Cortex of kidney (tissue), 1 donor: ENCODE measurements at places on chromosomes 2 and 18.

- no peak for DNase-seq
These were observed 470.8 kb downstream of the ZEB2 start for GRCh38 chr2:144049137-144049536.

DNA sequence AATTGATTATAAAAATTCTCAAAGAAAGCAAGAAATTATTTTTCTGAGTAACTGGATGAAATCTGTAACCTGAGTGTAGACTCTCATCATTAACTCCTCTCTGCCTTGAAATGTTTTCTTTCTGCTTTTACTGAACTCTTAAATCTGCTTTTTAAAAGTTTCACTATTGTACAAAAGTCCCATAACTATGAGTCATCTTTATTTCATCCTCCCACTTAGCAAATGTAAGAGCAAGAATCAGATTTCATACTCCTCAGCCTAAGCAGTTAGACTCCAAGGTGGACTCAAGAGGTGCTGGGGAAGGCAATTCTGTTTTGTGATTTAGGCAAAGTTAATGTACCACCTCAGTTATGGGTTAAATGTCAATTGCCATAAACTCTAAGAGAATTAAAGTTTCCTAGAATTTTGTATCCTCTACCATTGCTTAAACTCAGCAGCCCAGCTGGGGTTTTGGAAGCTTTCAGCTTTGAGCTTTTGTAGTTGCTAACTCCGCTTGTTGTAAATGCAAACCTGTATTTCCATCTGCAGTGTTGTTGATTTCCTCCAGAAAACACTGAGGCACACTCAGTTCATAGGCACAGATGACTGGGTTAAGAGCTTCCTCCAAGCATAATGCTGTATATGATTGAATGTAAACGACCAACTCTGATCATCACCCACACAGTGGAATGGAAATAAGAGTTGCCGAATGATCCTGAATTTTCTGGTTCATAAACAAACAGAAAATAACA is 268.8 kb downstream of the ARHGAP15 start:
- DNase-seq = no peak

DNA sequence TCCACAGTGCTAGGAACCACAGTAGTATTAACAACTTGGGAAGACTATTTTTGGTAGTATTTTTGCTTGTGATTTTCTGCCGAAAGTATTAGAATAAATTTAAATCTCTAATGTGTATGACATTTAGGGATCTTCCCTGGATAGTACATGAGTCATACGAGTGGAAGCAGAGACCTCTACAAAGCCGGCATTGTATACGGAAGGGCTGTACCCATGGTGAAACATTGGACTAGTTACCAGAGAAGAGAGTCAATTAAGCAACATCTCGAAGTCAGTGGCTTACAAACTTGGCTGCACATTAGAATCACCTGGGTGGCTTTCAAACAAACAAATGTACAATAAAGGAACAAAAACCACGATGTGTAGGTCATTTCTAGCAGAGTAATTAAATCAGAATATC is 1131.7 kb upstream of the LRRTM1 start:
- no peak for DNase-seq

DNA sequence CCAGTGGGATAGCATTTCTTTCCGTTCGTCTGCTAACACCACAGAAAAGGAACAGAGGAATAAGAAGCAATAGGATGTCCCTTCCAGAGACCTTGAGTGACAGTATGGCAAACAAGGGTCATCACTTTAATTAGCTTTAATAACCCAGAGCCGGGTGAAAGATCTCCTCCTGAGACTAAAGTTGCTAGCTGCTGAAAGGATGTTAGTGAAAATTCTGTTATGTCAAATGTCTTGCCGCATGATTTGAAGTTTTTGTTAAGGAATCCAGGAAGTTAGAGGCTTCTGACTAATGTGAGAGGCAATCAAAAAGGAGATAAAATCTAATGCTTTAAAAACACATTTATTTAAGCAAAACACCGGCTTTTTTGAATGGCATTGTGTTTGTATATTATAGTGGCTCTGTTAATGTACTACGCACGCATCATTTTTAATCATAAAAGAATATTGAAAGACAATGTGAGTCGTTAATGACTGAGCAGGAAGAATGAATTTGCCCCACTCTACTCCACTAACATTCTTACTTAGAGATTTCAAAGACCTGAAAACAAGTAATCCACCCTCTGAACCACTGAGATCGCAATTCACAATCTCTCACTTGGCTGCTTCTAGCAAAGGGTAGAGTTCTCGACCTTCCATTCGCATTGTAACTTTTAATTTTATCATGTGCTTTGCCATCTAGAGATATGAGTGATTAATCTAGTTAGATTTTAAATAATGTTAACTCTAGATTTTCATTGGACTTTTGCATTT is 536.6 kb downstream of the LRRTM4 start:
- no peak for DNase-seq

DNA sequence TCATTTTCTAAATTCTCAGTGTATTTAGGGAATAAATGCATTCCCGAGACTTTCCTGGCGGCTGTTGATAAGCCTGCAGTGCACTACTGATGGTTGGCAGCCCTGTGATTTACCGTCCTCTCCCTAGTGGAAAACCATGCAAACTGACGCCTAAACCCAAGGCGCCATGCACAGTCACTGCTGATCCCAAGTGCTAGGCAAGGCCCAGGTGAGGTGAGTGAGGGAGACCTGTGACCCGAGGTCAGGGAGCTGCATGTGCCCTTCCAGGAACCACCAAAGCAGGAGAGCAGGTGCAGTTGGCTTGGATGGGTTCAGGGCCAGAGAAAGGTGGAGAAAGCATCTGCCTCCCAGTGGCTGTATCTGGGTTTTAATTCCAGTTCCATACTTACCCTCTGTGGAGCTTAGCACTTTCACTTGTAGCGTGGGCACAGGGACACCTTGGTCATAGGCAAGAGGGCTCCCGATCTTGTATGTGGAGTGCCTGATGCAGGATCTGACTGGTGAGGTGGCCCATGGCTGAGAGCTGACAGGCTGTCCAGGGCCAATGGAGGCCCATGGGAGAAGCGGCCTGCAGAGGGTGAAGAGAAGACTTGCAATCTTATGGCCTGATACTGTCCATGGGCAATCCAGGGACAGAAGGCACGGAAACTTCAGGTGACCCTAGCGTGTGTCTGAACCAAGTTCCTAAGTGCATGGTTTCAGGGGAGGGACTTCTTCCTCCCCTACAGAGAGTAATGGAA is 131.3 kb downstream of the SH3RF3 start:
- DNase-seq = no peak

DNA sequence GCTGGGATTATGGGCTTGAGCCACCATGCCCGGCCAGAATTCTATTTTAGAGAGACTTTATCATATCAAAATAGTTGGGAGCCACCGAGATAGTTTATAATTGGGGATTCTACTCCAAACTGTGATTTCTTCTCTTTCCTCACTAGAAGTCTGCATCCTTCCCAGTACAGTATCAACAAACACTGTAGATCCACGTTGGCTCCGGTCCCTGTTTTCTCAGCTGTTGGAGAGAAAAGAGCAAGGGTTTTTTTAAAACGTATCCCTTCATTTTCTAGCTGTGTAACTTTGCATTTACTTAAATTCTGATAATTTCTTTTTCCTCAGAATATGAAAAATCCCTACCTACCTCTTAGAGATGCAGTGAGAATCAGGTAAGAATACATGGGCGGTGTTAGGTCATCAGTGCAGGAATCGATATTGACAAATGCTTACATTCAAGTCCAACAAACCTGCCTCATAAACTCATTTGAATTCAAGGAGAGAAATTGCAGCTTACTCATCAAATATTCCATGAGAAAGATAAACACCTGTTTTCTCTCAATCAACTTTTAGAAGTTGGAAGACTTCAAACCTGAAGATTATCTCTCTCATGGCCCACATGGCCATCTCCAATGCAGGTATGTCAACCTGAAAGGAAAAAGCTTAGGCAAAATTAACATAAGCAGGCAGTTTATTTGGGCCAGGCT is 17.7 kb upstream of the PDCL3 start:
- no peak for DNase-seq

DNA sequence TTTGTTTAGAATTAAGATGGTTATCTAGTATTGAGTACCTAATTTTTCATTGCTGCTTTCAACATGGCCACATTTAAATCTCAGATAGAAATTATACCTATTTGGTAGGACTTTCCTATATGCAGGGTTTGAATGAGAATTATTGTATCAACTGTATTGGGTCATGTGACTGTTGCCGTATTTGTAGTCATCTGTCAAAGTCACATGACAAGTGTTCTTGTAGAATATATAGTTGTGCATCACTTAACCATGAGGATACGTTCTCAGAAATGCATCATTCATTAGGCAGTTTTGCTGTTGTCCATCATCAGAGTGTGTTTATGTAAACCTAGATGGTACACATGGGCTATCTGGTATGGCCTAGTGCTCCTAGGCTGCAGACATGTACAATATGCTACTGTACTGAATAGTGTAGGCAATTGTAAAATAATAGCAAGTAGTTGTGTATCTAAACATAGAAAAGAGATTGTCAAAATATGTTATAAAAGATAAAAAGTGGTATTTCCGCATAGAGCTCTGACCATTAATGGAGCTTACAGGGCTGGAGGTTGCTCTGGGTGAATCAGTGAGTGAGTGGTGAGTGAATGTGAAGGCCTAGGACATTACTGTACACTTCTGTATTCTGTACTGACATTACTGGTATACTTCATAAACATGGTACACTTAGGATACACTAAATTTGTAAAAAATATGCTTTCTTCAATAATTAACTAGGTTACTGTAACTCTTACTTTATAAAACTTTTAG is 123.7 kb downstream of the MAP4K4 start:
- no peak for DNase-seq

- DNase-seq = no peak
These were observed 104.9 kb downstream of the RIT2 start for GRCh38 chr18:43010611-43011010.

GRCh38 chr2:62426154-62426912 is 79.7 kb downstream of the TMEM17 start:
- DNase-seq = no peak

GRCh38 chr2:9764153-9764778 is 79.0 kb upstream of the TAF1B start:
- DNase-seq = no peak

GRCh38 chr2:239441261-239442078 is 40.6 kb upstream of the HDAC4 start:
- DNase-seq = no peak

- DNase-seq = no peak
These were observed 169.4 kb downstream of the THADA start for GRCh38 chr2:43426305-43427031.

DNA sequence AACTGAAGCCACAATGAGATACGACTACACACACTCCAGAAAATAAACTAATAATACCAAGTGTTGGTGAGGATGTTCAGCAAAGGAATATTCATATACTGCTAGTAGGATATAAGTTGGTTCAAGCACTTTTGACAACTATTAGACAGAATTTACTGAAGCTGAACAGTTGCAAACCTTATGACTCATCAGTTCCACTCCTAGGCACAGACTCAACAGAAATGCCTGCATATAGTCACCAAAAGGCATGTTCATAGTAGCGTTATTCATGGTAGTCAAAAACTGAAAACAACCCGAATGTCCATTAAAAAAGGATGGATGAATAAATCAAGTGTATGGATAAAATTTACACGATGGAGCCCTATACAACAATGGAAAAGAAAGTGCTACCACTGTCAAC is 232.0 kb downstream of the ANAPC1 start:
- DNase-seq = no peak

GRCh38 chr2:41768310-41768709 is 279.5 kb upstream of the PKDCC start:
- DNase-seq = no peak

DNA sequence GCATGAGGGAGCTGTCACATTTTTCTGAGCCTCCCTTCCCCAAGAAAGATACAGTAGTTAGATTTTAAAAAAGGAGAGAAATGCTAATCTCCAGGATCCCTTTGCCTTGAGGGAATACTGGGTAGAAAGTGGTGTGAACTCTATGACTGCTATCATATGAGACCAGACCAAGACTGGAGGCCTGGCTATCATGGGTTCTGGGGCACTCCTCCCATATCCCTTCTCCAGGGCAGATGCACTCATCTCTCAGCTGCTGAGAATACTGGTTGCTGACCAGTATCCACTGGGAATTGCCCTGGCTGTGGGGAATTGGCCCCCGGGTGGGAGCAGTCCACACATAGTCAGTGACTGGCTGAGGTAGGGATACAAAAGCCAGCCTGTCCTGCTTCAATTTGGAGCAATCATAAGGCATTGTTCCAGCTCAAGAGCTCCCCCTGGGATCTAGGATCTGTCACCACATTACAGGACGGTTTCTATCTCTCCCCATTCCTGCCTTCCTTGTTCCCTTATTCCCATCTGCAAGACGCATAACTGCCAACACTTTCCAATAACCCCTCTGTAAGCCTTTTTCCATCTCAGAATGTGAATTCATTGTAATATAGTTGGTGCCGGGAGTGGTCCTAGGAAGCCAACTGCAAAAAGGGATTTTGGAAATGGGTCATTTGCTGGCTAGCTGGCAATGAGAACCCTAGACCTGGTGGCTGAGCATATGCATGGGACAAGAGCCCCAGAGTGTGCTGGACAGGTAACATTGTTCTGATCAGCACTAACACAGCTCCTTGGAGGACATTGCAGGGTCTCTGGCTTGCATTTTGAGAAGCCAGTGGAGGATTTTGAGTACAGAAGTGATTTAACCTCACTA is 35.4 kb upstream of the REEP1 start:
- DNase-seq = no peak

- no peak for DNase-seq
These were observed 758 bp downstream of the LYPD1 start for GRCh38 chr2:132668987-132669907.

DNA sequence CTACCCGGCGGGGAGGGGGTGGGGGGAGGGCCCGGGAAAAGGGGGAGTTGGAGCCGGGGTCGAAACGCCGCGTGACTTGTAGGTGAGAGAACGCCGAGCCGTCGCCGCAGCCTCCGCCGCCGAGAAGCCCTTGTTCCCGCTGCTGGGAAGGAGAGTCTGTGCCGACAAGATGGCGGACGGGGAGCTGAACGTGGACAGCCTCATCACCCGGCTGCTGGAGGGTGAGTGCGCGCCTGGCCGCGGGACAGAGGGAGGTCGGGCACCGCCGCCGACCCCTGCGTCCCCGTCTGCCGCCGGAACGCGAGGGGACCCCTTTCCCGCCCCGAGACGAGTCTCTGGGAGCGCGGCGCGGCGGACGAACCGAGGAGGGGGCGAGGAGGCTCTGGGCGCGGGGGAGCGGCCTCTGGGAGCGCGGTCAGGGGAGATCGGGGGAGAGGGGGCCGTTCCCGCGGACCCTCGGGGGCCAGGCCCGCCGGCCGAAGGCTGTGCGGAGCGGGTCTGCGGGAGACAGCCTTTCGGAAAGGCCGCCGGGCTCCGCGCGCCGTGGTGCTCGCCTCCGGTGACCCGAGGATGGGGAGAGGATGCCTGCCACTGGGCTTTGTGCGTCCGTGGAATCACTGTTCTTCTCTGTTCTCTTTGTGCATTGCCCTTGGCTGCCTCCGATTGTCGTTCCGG is 463 bp downstream of the PPP1CB start:
- DNase-seq = no peak
